ENCODE measurements at places on chromosomes 2 and 18. TPM values are rescaled to one million over a fixed set of nuclear protein-coding genes. Genes with fewer than 3 reads are reported as not detected.

- no peak for DNase-seq
Measured at GRCh38 chr2:8520791-8521344, 161.0 kb upstream of the ID2 start.

DNA sequence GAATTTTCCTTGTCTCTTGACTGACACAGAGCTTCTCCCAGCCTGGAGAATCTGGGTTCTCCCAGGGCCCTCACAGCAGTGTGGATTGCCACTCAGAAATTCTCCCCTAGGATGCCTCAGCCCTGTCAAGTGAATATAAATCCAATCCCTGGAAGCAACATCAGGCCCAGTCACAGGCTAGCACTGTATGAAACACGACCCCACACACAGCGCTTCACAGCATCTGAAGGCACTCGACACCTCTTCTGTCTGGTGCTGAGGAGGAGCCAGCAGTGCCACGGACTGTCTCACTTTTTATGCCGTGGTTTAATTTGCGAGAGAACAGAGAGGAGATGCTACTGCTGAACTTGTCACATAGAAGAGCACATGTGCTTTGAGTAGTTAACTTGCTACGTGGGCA is 164.5 kb downstream of the NAPG start:
- DNase-seq = no peak

DNA sequence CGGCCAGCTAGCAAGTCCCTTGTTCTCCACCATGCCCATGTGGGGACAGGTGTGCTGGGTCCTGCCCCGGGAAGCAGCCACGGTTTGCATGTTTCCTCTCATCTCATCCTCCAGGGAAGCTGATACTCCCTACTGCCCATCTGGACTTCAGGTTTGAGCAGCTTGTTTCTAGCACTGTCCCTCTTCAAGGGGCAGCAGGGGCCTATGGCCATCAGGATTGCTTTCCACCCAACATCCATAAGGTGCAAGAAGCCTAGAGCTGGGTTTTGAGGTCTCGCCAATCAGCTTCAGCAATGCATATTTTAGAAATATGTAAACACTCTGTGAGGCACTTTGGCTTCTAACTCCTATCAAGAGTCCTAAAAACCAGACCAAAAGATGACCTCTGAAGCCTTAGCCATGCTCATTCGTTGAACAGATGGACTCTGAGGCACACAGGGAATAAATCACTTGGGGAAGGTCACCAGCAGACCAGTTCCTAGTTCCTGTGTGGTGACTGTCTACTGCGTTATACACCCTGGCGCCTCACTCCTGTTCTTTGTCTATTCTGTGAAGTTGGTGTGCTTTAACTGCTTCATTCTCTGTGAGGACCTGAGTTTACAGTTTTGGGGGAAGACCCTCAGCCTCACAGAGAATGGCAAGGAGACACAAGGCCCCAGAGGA is 192.6 kb upstream of the TWIST2 start:
- no peak for DNase-seq

DNA sequence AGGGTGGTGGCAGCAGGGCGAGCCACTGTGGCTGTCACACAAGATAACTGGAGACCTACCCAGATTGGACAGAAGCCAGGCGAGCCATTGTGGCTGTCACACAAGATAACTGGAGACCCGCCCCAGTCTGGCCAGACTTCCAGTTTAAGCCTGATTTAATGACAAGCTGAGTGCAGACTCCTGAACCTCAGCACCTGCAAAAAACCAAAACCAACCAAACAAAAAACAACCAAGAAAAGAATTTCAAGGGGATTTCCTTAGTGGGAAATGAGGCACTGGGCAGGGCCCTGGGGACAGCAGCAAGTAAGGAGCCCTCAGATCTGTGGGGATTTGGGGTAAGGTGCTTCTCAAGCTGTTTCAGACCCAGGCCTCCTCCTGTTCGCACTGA is 95.2 kb upstream of the BOD1L2 start:
- DNase-seq = no peak

DNA sequence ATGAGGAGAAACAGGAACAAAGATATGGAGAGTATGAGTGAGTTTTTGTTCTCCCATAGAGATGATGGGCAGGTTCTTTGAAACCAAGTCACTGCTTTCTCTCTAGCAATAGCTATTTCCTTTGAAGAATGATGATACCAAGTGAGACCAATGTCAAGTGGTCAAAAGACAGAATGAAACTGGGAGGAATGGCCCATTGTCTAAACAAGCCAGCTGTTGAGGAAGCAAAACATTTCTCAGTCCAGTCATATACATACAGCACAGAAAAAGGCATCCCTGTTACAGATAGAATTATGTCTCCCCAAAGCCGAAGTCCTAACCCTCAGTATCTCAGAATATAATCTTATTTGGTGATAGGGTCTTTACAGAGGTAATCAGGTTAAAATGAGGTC is 66.1 kb upstream of the EPC2 start:
- DNase-seq = no peak

GRCh38 chr2:119311371-119311770 is 55.3 kb downstream of the C2orf76 start:
- DNase-seq = no peak

DNA sequence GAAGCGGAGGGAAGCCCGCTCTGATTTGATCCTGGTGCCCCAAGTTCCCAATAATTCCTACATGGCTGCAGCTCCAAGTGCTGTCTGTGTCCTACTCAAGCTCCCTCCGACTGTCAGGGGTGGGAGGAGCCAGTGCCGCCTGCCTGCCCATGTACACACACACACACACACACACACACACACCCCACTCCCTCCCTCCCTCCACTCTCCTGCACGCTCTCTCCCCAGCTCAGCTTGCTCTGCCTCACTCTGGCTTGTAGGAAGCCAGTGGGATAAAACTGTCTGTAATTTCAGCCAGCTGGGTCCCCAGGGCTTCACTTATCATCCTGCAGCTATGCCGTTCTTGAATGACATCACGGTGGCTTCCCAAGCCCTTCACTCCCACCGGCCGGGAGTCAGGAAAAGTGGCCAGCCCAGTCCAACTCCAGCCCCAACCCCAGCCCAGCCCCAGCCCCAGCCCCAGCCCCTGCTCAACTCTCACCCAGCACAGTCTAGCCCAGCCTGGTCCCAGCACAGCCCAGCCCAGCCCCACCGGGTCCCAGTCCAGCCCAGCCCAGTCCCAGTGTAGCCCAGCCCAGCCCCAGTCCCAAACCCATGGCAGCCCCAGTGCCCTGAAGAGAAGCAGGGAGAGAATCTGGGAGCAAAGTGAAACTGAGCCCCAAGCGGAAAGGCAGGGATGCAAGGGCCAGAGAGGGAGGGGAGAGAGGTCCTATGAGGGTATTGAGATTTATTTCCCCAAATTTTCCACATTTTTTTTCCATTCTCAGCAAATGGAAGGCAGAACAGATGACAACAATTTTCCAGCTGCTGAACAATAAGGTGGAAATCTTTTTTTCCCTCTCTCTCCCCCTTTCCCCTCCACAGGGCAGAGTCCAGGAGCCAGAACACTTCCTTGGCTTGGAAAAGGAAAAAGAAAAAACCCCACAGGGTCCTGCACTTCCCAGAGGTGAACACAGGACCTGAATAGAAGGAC is 144.0 kb downstream of the TNS1 start:
- DNase-seq = peak; percentile 94

The TNFRSF11A gene
- total RNA-seq = 2.1 TPM

The PLEKHH2 gene
- total RNA-seq = 57.9 TPM

The CNRIP1 gene
- total RNA-seq = 32.1 TPM

The SRD5A2 gene
- total RNA-seq = not detected

The KCNS3 gene
- 96.3 TPM for total RNA-seq
